A549 treated with dexamethasone at 1 μM for 4 hours (cell line): ENCODE measurements at places on chromosomes 4 and X. TPM values are rescaled to one million over a fixed set of nuclear protein-coding genes. Genes with fewer than 3 reads are reported as not detected.

C4orf36 gene
- total RNA-seq: 0.73 to 1.7 TPM (median 1.2 TPM) in 5 replicates

GAGE12F gene
- not detected in 5 replicates for total RNA-seq

HSFX2 gene
- total RNA-seq: 0.08 to 0.38 TPM (median 0.19 TPM) in 3 of 5 replicates, not detected in the others

PARM1 gene
- 0.50 to 0.76 TPM (median 0.56 TPM) in 5 replicates for total RNA-seq

MFAP3L gene
- 3.0 to 5.8 TPM (median 4.3 TPM) in 5 replicates for total RNA-seq

HAND2 gene
- total RNA-seq: 0.49 to 0.79 TPM (median 0.55 TPM) in 5 replicates

KLHL13 gene
- 0.28 to 0.47 TPM (median 0.31 TPM) in 5 replicates for total RNA-seq

GLA gene
- 141 to 167 TPM (median 159 TPM) in 5 replicates for total RNA-seq

GLRB gene
- 0.64 to 0.92 TPM (median 0.77 TPM) in 5 replicates for total RNA-seq

ADAM29 gene
- not detected in 5 replicates for total RNA-seq

SGMS2 gene
- 19.9 to 41.3 TPM (median 37.4 TPM) in 5 replicates for total RNA-seq

KIT gene
- 0.02 to 0.12 TPM (median 0.05 TPM) in 5 replicates for total RNA-seq

ASB12 gene
- not detected in 5 replicates for total RNA-seq

GC gene
- total RNA-seq: not detected in 5 replicates

PDGFC gene
- total RNA-seq: 2.5 to 3.4 TPM (median 3.2 TPM) in 5 replicates

IGFBP7 gene
- total RNA-seq: 188 to 304 TPM (median 228 TPM) in 5 replicates

CXorf51B gene
- total RNA-seq: not detected in 5 replicates

PF4V1 gene
- total RNA-seq: not detected in 5 replicates

KDM6A gene
- 10.0 to 14.1 TPM (median 10.9 TPM) in 5 replicates for total RNA-seq

GPR82 gene
- total RNA-seq: not detected in 5 replicates

PTPN13 gene
- total RNA-seq: 3.6 to 5.2 TPM (median 4.5 TPM) in 5 replicates

EVC2 gene
- 1.3 to 2.3 TPM (median 2.0 TPM) in 5 replicates for total RNA-seq

MAGEA4 gene
- total RNA-seq: not detected in 5 replicates

VGLL1 gene
- total RNA-seq: not detected in 5 replicates

FAAH2 gene
- total RNA-seq: 0.06 to 0.19 TPM (median 0.16 TPM) in 5 replicates

WFS1 gene
- total RNA-seq: 8.4 to 13.9 TPM (median 13.1 TPM) in 5 replicates

HPSE gene
- 1.2 to 1.7 TPM (median 1.4 TPM) in 5 replicates for total RNA-seq

UGT2B28 gene
- 0.05 TPM in 1 of 5 replicates, not detected in the others for total RNA-seq

FGF5 gene
- total RNA-seq: 0.11 to 0.31 TPM (median 0.12 TPM) in 5 replicates

RAI2 gene
- 0.21 to 0.39 TPM (median 0.27 TPM) in 5 replicates for total RNA-seq

SPANXD gene
- total RNA-seq: 0.15 TPM in 1 of 5 replicates, not detected in the others

NHS gene
- total RNA-seq: 1.7 to 2.6 TPM (median 2.2 TPM) in 5 replicates

C4orf51 gene
- not detected in 5 replicates for total RNA-seq

FAM90A26 gene
- not detected in 5 replicates for total RNA-seq

ERAS gene
- total RNA-seq: 0.06 to 0.15 TPM (median 0.07 TPM) in 3 of 5 replicates, not detected in the others

FAM133A gene
- total RNA-seq: 0.58 to 0.87 TPM (median 0.70 TPM) in 5 replicates

NALF2 gene
- 4.8 to 5.9 TPM (median 5.7 TPM) in 5 replicates for total RNA-seq

ITIH6 gene
- 0.01 TPM in 1 of 5 replicates, not detected in the others for total RNA-seq

RTL3 gene
- 0.09 to 0.16 TPM (median 0.11 TPM) in 5 replicates for total RNA-seq

SPON2 gene
- 0.26 to 0.41 TPM (median 0.39 TPM) in 5 replicates for total RNA-seq

DIPK2B gene
- total RNA-seq: not detected in 5 replicates

PPBP gene
- 0.17 to 0.20 TPM in 2 of 5 replicates, not detected in the others for total RNA-seq

RRH gene
- 0.06 to 0.08 TPM (median 0.07 TPM) in 3 of 5 replicates, not detected in the others for total RNA-seq

CT47A7 gene
- total RNA-seq: not detected in 5 replicates

TXLNG gene
- total RNA-seq: 15.3 to 18.5 TPM (median 16.3 TPM) in 5 replicates

MXRA5 gene
- total RNA-seq: not detected in 5 replicates

IL13RA2 gene
- 0.07 to 0.60 TPM in 2 of 5 replicates, not detected in the others for total RNA-seq

UGT2B11 gene
- 0.04 to 0.11 TPM (median 0.07 TPM) in 4 of 5 replicates, not detected in the other for total RNA-seq

SLC6A8 gene
- 9.1 to 15.3 TPM (median 12.7 TPM) in 5 replicates for total RNA-seq

BTK gene
- 0.12 to 0.20 TPM (median 0.20 TPM) in 4 of 5 replicates, not detected in the other for total RNA-seq

MND1 gene
- 11.5 to 18.7 TPM (median 14.8 TPM) in 5 replicates for total RNA-seq

FAM3A gene
- total RNA-seq: 34.7 to 46.6 TPM (median 42.6 TPM) in 5 replicates

PLRG1 gene
- 48.8 to 59.9 TPM (median 55.0 TPM) in 5 replicates for total RNA-seq

KCNE5 gene
- 0.13 to 0.15 TPM (median 0.13 TPM) in 3 of 5 replicates, not detected in the others for total RNA-seq

HSFX3 gene
- total RNA-seq: not detected in 5 replicates

RAB40AL gene
- total RNA-seq: 0.14 to 0.18 TPM (median 0.15 TPM) in 3 of 5 replicates, not detected in the others

MED12 gene
- total RNA-seq: 7.5 to 13.5 TPM (median 12.5 TPM) in 5 replicates

GPM6B gene
- 0.08 to 0.53 TPM (median 0.39 TPM) in 5 replicates for total RNA-seq

NAA11 gene
- total RNA-seq: not detected in 5 replicates

GAGE12H gene
- total RNA-seq: not detected in 5 replicates
